CD8-positive, alpha-beta T cell (primary cell): ENCODE measurements at places on chromosomes 1 and 21.

GRCh38 chr1:22808676-22809483, 98.2 kb downstream of the EPHB2 start:
- no peak for DNase-seq

- no peak for DNase-seq
Observed at GRCh38 chr1:10651793-10652192, 144.7 kb downstream of the CASZ1 start.

- no peak for DNase-seq
Observed at GRCh38 chr1:228781161-228781808, 46.0 kb downstream of the RHOU start.

GRCh38 chr21:17709266-17709611, 96.5 kb upstream of the BTG3 start:
- DNase-seq: no peak

DNA sequence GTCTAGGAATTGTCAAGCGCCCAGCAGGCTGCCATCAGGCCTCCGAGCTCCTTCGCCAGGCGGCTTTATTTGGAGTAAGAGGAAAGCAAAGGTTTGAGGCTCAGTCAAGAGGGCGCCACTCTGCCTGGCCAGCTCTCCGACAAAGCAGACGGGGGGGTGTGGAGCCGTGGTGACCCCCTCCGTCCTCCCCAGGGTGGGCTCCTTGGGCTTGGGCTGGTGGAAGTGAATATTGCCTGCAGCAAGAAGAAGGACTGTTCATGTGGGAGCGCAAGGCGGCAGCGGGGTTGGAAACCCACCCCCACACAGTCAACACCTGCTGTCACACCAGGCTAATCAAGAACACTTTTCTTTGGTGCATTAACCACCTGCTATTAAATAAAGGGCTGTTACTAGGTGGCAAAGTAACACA, 14.6 kb downstream of the EPHX1 start:
- no peak for DNase-seq

GRCh38 chr1:92759361-92759760, 25.5 kb downstream of the EVI5 start:
- DNase-seq: no peak

DNA sequence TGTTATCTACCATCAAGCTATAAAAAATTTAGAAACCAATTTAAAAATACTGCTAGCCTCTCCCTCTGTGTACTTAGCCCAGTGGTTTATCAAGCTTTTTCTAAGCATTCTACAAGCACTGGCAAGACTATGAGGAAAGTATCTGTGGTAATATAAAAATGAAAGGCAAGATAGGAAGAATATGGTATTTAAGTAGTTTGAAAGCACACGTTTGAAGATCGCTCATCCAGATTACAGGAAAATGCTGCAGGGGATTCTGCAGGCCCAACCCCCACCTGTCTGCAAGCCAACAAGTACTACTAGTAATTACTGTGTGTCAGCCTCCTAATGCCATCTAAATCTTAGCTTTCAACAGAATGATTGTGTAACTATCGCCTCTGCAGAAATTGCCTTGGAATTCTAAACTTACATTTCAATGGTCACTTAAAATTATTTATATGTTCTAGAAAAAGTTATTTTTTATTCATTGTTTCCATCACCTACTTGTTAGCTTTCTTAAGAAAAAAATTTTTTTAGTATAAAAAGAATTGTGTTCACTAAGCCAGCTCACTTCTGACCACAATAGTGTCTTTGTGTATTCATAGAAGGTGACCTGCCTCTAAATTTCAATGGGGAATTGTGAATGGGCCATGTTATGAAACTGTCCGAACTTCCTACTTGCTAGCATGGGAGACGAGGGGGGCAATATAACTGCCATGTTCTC, 8.5 kb downstream of the ERRFI1 start:
- DNase-seq: no peak

GRCh38 chr1:220003610-220004299, 42.5 kb downstream of the EPRS1 start:
- DNase-seq: no peak

DNA sequence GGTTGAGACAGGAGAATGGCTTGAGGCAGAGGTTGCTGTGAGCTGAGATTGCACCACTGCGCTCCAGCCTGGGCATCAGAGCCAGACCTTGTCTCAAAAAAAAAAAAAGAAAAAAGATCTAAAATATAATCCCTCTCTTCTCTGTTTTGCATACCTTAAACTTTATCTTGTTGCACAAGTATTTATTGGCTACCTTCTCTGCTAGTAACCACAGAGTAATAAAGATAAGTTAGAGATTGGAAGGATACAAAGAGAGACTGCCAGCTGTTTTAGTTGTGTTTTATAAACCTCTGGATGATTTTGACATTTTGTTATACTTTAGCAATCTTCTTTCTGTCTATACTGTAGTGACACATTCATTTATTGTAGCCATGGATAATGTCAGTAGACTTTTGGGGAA, 27.7 kb downstream of the AGO3 start:
- no peak for DNase-seq

- DNase-seq: no peak
Observed at GRCh38 chr21:20207335-20207734, 790.9 kb upstream of the NCAM2 start.

DNA sequence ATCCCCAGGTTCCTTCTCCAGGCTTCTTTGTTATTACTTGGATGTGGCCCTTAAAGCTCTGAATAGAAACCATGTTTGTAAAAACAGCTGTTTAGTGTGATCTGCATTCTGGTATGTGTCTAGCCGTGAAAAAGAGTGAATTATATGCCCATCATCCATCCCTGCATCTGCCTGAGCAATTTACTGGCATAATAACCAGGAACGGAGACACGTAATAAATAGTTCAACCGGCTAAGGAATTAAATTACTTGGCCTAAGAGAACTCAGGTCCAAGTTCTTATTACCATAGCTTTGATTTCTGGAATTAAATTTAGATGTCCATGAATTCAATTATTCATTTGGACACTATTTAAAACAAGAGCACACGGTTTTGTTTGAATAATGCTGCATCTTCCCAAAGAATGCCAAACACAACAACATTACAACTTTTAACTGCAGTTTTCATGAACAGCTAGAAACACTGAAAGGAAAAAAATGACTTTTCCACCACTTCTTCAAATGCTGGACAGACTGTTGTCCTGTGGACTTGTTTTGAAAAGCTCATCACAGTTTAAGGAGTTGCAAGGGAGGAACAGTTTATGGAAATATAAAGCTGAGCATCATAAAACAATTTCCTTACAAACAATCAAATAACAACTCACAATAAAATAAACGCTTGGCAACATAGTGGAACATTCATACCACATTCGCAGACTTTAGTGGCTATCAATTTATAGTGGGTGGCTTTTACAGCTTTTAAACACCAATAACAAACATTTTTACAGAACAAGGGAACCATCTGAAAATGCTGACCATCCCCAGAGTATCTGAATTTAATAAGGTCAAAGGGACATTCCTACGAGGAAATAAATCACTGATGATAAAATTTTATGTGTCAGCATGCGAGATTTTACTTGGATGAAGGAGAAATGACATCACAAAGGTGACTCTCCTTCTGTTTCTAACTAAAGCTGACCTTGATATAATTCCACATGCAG, 144.7 kb downstream of the APP start:
- DNase-seq: no peak

- no peak for DNase-seq
Observed at GRCh38 chr1:169103002-169103401, 3.5 kb upstream of the ATP1B1 start.

DNA sequence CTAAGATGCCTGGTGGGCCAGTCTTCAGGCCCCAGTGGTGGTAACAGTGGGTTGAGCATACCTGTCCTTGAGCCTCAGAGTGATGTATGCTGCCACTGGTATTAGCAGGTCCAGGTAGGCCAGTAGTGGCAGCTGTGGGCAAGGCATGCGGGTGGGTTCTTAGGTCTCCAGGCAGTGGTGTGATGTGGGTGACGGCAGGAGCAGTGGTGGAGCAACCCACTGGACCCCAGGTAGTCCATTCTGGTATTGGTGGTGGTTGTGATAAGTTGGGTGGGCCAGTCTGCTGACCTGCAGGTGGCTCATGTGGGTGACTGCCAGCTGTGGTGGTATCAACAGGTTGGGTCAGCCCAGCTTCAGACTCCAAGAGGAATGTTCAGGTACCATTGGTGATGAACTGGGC, 165.0 kb upstream of the GORAB start:
- DNase-seq: no peak

DNA sequence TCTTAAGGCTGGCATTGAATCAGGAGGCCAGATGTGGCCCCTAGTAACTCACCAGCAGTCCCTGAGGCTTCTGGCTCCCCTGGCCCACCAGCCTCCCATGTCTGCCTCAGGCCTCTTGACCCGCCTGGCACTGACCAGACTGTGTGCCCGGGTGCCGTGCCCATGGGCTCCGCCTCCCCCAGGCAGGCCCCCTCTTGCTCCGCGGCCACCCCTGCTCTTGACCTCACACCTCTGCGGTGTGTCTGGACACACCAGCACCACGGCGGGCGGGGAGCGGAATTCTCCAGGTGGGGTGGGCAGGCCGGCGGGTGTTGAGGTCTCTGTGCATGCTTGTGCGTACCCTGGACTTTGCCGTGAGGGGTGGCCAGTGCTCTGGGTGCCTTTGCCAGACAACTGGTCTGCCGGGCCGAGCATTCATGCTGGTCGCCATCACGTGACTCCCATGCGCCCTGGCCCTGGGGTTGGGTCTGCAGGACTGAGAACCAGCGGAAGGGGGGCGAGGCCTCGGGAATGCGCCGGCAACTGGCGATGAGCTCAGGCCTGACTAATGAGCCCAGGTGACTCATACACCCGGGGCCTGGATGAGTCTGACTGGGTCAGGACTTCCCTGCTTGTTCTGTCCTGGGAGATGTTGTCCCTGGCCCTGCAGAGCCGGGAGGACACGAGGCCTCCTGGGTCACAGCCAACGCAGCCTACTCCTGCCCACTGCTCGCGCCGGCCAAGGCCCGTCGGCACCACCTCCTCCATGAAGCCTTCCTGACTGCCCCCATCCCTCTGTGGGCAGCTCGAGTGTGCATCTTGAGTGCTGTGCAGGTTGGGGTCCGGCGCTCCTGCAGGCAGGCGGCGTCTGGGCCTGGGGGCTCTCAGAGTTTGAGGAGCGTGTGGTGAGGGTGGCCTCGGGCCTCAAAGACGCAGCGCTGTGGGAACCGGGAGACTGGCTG, 22.6 kb downstream of the COL18A1 start:
- DNase-seq: no peak

GRCh38 chr1:9871021-9871420, 39.0 kb downstream of the CTNNBIP1 start:
- DNase-seq: no peak

DNA sequence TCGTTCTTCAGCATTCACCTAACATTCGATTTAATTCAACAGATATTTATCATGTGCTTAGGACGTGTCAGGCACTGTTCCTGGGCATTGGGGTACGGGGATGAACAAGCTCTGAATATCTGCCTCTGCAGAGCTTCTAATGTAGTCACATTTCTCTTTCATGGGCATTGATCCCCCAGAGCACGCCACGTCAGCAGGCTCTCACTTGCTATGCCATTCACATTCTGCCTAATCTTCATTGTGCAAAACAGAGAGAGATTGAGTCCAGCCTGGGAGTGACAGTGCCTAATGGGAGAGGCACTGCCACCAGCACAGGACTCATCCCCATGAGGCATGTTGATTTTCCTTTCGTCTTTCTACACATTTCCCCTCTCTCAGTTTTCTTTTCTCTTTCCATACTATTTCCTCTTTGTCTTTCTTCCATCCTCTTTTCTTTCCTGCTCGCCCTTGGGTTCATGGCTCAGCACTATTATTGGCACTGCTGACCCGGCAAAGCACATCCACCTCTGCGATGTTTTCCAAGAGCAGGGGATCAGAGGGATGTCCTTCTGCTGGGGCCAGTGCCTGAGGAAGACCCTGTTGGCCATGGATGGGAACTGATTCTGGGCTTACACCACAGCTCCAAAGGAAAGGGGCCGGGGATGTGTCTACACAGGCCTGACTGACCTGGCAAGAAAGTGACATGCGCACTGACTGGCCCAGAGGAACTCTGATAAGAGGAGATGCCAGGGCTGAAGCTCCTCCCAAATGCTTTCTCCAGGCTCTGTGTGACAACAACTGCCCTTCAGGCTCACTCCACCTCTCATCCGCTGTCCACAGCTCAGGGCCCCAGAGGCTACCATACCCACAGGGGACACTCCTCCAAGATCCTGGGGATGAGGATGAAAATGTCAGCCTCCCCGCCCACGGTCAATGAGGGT, 195.9 kb downstream of the TOMM20 start:
- DNase-seq: no peak

GRCh38 chr21:31335957-31336738, 7.9 kb downstream of the TIAM1 start:
- no peak for DNase-seq

DNA sequence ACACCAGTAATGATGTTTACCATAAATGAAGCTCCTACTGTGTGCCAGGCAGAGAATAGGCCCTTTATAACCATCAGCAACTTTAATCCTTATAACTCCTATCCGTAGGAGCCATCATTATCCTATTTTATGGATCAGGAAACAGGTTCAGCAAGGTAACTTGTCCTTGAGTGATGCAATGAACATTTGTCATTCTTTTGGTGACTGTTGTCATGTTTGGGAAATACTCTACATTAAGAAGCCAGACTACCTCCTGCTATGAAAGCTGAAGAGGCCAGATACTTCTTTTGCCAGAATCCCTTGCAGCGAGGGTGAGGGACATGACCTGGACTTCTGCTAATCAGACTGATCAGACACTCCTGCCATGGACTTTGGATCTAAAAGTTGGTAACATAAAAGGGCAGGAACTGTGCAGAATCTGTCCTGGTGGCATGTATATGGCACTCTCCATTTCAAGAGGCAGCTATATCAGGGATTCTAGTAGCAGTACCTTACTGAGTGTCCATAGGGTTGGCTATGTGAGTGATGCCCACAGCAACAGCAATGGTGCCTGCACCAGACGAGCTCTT, 33.1 kb upstream of the SRRM1 start:
- DNase-seq: no peak

- DNase-seq: no peak
Observed at GRCh38 chr1:42324398-42325013, 10.5 kb downstream of the FOXJ3 start.

DNA sequence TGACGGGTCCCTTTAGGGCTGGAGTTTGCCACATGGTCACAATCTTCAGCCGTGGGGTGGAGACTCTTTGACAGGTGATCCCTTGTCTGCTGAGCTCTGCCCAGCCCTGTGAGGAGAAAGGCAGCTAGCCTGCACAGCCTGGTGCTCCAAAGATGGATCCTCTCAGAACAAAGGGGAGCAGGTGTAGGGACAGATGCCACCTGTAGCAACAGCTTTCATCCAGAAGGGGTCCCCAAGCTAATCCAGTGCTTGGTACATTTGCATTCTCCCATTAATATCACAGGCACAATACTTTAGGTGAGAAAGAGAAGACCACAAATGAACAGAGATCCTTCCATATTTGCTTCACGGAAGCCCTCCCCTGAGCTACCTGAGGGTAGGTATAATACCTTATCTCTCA, 93.2 kb downstream of the CCDC185 start:
- DNase-seq: no peak

DNA sequence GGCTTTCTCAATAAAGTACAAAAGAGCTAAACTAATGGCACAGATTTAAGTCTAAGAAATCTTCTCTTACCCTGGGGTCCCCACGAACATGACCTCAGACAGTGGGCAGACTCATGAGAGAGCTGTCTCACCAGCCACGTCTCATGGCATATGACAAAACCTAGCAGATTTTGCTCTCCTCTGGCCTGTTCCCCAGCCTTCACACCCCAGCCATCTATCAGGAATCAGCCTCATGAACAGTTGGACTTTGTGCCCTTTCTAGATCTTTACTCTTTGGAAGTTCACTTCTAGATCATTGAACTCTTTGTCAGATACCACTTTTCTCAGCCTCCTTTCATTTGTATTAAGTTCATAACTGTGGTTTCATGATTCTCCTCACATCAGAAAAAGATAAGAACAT, 14.2 kb upstream of the HSD3B1 start:
- no peak for DNase-seq

- DNase-seq: no peak
Observed at GRCh38 chr21:39851002-39851618, 16.1 kb upstream of the PCP4 start.
